SK-N-SH (cell line): ENCODE measurements at places on chromosomes 7 and 10. TPM values are rescaled to one million over a fixed set of nuclear protein-coding genes. Genes with fewer than 3 reads are reported as not detected.

- DNase-seq: no peak
Measured at GRCh38 chr7:116771640-116772039, 90.7 kb upstream of the CAPZA2 start.

- no peak for DNase-seq
Measured at GRCh38 chr7:22672846-22673680, 53.9 kb upstream of the IL6 start.

Gene GTF2IRD1
- polyA plus RNA-seq: 20.2 and 26.4 TPM in 2 replicates

- DNase-seq: no peak
Measured at GRCh38 chr10:46557319-46558121, 1.1 kb upstream of the GPRIN2 start.

- no peak for DNase-seq
Measured at GRCh38 chr7:139648941-139649425, 125.5 kb downstream of the CLEC2L start.

DNA sequence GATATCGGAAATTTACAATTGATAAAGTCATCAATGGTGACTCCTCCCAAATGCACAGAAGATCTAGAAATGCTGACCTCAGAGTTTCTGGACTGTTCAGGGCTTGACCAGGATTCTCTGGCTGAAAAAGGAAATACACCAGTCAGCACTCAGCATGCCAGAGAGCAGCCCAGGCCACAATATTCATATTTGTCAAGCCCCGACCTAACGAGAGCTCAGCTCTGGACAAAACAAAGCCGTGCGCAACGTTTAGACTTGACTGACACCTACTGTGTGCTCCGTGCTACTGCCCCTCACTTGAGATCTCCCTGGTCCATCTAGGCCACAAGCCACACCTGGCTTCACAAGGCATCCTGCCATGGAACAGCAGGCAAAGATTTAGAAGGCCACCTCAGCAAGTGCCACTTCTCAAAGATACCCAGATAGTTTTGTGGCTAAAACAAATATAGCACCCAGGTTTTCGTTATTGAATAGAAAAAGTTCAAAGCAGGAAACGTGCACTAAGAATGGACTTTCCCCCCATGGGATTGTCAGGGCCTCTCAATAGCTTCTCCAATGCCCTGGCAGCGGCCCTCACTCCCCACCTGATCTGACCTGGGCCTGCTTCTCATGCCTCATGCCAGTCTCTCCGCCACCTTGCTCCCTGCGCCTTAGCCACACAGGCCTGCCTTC, 218.3 kb downstream of the FAM107B start:
- no peak for DNase-seq
